ENCODE measurements at places on chromosomes 6 and 20.

DNA sequence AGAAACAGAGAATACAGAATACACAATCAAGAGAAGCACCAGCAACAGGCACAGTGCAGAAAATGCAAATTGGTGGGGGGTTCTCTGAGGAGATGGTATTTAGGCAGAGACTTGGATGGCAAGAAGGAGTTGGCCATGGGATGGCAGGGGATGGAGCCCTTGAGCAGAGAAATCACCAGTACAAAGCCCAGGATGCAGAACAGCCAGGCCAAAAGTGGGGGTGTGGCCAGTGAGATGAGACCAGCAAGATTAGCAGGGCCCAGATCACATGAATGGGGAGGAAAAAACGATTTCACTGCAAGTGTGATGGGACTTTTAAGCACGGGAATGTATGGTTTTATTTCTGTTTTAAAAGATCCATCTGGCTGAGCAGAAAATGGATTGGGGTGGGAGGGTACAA, 63.4 kb downstream of the TRAM2 start:
- no peak for DNase-seq

DNA sequence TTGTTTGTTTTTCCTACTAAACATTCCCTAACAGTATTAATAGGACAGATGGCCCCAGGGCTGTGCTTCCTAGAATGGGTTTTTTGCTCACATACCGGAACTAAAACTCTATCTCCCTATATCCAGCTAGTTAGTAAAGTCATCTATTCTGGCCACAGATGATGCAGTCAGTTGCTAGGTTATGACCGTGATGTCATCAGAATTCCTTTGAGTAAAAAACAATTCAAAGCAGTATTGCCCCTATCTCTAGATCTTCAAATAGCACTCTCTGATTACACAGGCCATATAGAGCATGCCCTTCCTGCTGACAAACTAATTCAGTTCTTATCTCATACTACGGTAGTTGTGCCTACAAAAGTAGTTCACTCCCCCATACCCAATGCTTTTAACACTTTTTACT, 17.9 kb upstream of the ZNF451 start:
- DNase-seq = no peak

DNA sequence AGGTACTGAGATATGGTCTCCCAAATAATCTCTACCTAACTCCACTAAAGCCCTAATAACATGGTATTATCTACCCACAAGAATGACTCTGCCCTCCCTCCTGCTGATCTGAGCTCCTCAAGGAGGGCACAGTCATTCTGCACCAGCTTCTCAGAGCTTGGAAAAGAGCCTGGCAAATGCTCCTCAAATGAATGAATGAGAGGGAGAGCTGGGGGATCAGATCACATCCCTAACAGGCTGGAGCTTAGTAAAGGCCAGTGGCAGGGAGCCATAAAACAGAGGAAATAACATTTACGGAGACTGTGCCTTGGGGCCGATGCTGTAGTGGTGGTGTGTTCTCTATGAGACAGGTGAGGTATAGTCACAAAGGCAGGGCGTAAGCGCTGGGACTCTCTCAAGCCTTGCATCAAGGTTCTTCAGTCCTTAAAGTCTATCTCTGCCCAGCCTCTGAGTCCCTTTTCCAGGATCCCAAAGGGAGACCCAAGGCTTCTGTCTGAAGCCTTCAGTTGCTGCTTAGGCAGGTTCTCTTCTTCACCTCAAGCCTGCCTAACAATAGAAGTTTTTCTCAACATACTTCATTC, 7.2 kb upstream of the NNAT start:
- no peak for DNase-seq

GRCh38 chr6:100212131-100212530, 218.1 kb upstream of the MCHR2 start:
- no peak for DNase-seq

- DNase-seq = no peak
Measured at GRCh38 chr6:8066108-8066507, 1.9 kb upstream of the BLOC1S5 start.

All from aorta (tissue), 5 donors.